ENCODE measurements at places on chromosomes 7 and 10.

GRCh38 chr7:80916770-80917741 lies 1.8 kb downstream of the SEMA3C start:
- peak; percentile 80 for DNase-seq

GRCh38 chr7:70857793-70858545 lies 274.0 kb upstream of the GALNT17 start:
- no peak for DNase-seq

GRCh38 chr7:141462958-141463357 lies 88.3 kb upstream of the AGK start:
- no peak for DNase-seq

DNA sequence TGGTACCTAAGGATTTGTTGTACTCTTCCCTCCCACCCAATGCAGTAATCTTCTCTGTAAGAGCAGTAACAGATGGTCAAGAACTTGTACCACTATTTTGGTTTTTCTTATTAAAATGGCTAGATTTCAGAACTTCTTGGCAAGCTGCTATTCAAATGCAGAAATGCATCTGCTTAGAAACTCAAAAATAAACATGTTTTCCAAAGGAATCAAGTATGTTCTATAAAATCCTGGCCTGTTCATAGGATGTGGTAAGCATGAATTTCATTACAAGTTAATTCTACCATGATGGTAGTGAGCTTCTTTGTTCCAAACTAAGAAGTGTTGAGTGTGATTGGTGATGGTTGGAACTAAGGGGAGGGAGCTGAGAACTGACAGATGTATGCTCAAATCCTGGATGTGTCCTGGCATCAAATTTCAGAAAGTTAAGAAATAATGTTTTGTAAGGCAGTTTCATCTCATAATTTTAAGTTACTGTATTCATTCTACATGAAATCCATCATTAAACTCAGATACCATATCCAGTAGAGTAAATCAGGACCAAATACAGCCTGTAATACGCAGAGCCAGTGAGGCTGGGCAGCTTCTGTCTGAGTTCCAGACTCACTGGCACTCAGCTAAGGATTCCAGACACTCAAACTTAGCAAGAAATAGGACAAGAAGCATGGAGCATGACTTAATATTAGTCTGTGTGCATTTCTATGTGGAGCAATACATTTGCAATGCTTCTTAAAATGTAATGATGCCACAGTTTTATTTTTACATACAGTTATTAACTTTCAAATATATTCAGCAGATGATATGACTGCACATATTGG lies 119.6 kb downstream of the TES start:
- peak; percentile 40 for DNase-seq

- DNase-seq, result no peak
Observed at GRCh38 chr7:43377196-43377960, 205.5 kb upstream of the STK17A start.

Data from choroid plexus epithelial cell (primary cell).